RPMI7951 (cell line): ENCODE measurements at places on chromosomes 13 and 19.
A peak's percentile ranks its signal among the peaks of the same experiment; 100 is the strongest.

DNA sequence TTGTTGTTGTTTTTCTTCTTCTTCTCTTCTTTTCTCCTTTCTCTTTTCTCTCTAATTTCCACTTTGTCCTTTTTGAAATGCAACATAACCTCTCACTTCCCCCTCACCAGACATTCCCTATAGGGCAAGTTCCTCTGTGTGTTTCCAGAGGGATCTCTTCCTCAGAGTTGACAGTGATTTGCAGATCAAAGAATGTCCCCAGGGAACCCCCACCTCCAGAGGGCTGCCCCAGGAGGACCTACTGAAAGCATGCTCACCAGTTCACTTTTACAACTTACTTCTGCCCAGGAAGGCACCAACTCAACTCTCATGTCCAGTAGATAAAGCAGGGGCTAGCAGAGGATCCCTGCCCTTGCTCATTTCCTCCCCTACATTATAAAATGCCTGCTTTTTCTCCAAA, 1648.0 kb downstream of the PCDH9 start:
- DNase-seq: no peak

- DNase-seq: peak; percentile 14
These were observed 498.2 kb downstream of the IRS2 start for GRCh38 chr13:109288151-109288709.

- DNase-seq: no peak
These were observed 58.9 kb downstream of the RXFP2 start for GRCh38 chr13:31798189-31798588.

DNA sequence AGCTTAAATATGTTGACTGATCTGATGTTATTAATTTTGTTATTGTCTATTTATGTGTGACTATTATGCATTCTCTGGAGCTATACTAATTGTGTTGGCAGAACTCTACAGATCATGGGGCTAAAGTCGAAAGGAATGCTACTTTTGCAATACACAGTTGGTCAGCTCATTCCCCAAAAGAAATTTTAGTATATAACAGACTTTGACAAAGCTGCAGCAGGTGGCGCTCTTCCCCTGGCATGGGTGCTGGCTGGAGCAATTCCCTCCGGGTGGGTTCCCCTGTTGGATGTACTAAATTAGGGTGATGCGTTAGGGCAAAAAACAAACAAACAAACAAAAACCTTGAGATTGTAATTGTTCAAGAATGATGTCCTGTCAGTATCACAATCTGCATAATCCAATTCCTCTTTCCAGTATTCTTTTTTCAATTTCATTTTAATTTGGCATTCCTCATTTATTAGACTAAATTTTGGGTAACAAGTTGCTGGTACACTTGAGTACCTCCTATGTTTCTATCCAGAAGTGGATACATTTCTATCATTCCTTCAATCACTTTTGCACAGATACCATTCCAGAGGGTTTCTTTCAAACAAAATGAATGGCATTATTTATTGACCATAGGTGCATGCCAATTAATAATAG, 322.8 kb upstream of the EDNRB start:
- DNase-seq: peak; percentile 5
